ENCODE measurements at places on chromosomes 11 and 22. TPM values are rescaled to one million over a fixed set of nuclear protein-coding genes. Genes with fewer than 3 reads are reported as not detected.
A peak's percentile ranks its signal among the peaks of the same experiment; 100 is the strongest.

- peaks cover 2% of the 10 kb centered on the region for H3K27me3 ChIP-seq
- H3K36me3 ChIP-seq, result no peaks in the 10 kb centered on the region
- peaks cover 62% of the 10 kb centered on the region for H3K4me1 ChIP-seq
Observed at GRCh38 chr11:122717264-122717867, 61.8 kb downstream of the UBASH3B start.

- H3K36me3 ChIP-seq, result no peaks in the 10 kb centered on the region
- peaks cover 9% of the 10 kb centered on the region for H3K27me3 ChIP-seq
- no peak overlapping the region for H3K4me3 ChIP-seq
- no peak for DNase-seq
Observed at GRCh38 chr11:94782446-94782845, 14.3 kb downstream of the AMOTL1 start.

GRCh38 chr11:82889133-82890001, 10.9 kb downstream of the PRCP start:
- no peak for DNase-seq
- peaks cover 5% of the 10 kb centered on the region for H3K36me3 ChIP-seq
- H3K27me3 ChIP-seq, result no peaks in the 10 kb centered on the region
- no peaks in the 10 kb centered on the region for H3K4me1 ChIP-seq

GRCh38 chr11:33742249-33742851, 6.1 kb upstream of the CD59 start:
- no peak overlapping the region for H3K27ac ChIP-seq
- peaks cover 5% of the 10 kb centered on the region for H3K27me3 ChIP-seq
- H3K4me1 ChIP-seq, result peaks cover 5% of the 10 kb centered on the region

GNG3 gene
- not detected for total RNA-seq

GRCh38 chr11:124798991-124799347, 1.2 kb downstream of the MSANTD2 start:
- peaks cover 39% of the 10 kb centered on the region for H3K4me1 ChIP-seq
- DNase-seq, result no peak
- H3K4me3 ChIP-seq, result peak overlapping the region; percentile 83
- no peaks in the 10 kb centered on the region for H3K27me3 ChIP-seq

RFPL3 gene
- not detected for total RNA-seq

DNA sequence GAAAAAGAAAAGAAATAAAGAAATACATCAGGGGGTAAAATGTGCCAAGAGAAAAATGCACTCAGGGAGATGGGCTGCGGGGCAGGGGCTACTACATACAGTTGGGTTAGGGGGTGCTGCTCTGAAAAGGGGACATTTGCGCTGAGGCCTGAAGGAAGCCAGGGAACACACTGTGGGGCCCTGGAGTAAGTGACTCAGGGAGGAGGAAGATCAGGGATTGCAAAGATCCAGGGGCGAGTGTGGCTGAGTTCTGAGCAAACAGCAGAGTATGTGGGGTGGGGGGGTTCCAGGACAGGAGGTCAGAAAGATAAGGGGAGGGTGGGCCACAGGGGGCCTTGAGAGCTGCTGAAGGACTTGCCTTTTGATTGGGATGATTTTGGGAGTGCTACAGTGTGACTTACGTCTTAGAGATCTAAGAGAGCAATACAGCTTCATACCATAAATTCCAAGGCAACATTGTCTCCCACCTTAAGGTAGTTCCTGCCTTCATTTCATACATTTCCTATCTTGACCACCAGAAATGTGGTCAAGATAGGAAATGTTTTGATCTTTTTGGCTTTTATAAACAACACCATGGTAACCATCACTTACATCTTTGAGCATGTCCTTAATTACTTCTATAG, 5.8 kb downstream of the A4GALT start:
- no peaks in the 10 kb centered on the region for H3K36me3 ChIP-seq
- no peak overlapping the region for H3K4me3 ChIP-seq
- peaks cover 44% of the 10 kb centered on the region for H3K27me3 ChIP-seq
- H3K4me1 ChIP-seq, result peaks cover 5% of the 10 kb centered on the region

GRCh38 chr11:15555161-15555560, 440.4 kb downstream of the INSC start:
- H3K27me3 ChIP-seq, result peaks cover 3% of the 10 kb centered on the region
- no peak for DNase-seq
- H3K27ac ChIP-seq, result no peak overlapping the region
- H3K4me3 ChIP-seq, result no peak overlapping the region

Data from activated CD4-positive, alpha-beta T cell treated with anti-CD3 and anti-CD28 coated beads for 36 hours (primary cell).